ENCODE measurements at places on chromosomes 5 and 9.

- DNase-seq = peak; percentile 35
Measured at GRCh38 chr5:95261437-95262175, 23.3 kb downstream of the MCTP1 start.

DNA sequence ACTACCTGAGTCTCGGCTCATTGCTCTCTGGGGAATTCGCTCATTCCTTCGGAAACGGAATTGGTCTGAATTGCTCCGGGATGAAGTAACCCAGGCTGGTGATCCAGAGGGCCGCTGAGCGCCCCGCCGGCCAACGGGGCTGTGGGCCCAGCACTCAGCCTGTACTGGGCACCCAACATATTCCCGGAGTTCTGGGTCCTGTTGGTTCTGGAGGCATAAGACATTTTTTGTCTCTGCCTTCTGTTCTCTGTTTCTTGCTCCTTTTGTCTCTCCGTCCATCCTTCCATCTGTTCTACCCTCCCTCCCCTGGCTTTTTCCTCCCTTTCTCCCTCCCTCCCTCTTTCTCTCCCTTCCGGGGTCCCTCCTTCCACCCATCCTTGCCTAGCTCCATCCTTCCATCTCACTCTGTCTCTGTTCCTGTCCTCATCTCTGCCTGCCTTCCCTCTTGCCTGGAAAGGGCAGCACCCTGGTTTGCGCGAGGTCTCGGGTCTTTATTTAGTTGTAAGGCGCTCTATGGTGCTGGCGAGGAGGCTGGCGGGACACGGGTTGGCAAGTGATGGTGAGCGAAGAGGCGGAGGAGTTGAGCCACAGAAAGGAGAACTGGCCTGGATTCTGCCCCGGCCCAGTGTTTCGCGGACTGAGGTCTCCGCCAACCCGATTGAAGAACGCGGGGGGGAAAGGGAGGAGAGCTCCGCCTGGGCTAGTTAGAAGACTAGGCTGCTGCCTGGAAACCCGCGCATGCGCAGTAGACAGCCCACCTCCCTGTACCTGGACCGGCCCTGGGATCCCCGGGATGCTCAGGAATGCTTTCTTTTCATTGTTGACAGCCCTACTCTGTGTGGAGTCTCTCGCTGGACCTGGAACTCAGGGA, 1468.0 kb downstream of the FOXD4L5 start:
- peak; percentile 91 for DNase-seq

GRCh38 chr5:124952566-124952965, 206.1 kb upstream of the ZNF608 start:
- no peak for DNase-seq

DNA sequence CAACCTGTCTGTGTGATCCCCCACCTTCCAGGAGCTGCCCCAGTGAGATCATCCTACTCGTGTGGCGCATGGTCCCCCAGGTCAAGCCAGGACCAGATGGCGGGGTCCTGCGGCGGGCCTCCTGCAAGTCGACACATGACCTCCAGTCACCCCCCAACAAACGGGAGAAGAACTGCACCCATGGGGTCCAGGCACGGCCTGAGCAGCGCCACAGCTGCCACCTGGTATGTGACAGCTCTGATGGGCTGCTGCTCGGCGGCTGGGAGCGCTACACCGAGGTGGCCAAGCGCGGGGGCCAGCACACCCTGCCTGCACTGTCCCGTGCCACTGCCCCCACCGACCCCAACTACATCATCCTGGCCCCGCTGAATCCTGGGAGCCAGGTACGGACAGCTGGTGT, 43.7 kb downstream of the RGS3 start:
- no peak for DNase-seq

DNA sequence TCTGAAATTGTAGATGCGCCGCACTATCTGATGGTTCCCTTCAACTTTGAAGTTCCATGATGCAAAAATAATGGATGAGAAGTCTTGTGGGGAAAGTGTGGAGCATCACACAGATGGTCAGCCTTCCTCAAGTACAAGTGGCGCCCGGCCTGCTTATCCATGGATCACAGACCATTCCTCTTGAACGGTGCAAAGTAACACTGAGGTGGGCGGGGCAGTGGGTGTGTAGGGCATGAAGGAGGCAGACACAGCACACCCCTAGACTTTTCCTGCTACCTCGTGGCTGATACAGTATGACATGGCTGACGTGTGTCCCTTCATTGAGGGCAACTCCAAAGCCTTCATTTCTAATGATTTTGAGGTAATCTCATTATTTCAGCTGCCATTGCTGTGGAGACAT, 2.5 kb upstream of the GNG10 start:
- no peak for DNase-seq

DNA sequence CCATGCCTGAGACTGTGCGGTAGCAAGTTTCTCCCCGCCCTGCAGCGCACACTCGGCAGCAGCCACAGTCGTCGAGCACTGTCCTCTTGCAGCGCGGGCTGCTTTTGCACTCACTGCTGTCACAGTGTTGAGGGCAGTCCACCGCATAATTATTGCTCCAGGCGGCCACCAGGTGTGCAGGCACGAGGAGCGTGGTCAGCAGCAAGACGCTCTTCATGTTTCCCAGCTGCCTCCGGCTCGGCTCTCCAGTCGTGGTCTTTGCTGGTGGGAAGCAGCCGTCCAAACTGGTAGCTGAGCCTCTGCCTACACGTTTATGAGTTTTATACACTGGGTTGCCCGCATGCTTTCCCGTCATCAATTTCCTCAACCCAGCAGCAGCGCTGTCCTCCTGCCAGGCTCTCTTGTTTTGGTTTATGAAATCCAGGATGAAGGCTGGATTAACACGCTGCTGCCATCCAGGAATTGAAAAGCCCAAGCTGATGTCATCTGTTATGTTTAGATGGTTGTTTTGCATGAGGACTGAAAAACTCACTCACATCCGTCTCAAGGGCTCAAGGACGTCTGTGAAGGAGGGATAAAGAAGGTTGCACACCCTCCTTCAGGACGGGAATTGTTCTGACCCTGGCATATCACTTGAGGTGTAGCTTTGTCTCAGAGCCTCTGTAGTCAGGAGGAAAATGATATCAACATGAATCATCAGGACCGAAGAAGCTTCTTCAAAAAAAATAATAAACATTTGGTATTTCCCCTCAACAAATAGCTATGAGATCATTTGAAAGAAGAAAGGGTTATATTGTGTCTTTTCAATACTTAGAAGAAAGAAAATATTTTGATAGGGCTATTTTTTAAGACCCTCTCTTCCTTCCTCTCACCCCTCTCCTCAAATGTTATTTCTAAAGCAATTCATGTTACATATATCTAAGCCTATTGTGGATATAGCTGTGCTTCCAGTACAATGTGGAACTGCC, at the start of gene ESM1:
ESM1 (minus strand) TSS at position 293 of the 968 bp plus-strand sequence; CDS start at position 217, 76 bp downstream.
- DNase-seq = peak; percentile 81

- DNase-seq = peak; percentile 76
Measured at GRCh38 chr9:6788162-6789016, 30.6 kb downstream of the KDM4C start.

DNA sequence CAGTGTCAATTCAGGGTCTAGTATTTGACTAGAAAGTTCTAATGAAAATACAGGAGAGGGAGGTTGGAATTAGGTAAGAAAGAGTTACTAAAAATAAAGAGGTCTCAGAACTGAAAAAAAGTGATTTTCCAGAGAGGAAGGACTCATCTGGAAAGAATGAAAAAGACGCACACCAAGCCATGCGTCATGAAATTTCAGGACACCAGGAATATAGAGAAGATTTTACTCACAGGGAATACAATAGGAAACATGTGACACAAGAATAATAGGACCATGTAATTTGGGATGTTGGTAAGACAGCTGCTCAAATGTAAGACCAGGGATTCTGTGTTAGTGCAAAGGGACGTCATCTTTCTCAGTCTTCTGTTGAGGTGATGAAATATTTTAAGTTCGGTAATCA, 224.7 kb downstream of the GDNF start:
- DNase-seq = no peak
